MV-4-11 (cell line): ENCODE measurements at places on chromosomes 6 and 20.

DNA sequence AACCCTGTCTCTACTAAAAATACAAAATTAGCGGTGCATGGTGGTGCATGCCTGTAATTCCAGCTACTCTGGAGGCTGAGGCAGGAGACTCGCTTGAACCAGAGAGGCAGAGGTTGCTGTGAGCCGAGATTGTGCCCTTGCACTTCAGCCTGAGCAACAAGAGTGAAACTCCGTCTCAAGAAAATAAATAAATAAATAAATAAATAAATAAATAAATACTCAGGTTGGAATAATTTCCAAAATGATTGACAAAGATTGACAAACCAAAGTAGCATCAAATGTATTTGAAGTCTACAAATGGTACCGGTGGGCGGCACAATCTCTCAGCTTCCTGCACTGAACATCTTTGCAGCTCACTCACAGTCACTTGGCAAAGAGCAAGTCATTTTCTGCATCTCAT lies 144.1 kb upstream of the NRSN1 start:
- no peak for DNase-seq

GRCh38 chr6:54992789-54993188 lies 146.2 kb downstream of the FAM83B start:
- peak; percentile 1 for DNase-seq

DNA sequence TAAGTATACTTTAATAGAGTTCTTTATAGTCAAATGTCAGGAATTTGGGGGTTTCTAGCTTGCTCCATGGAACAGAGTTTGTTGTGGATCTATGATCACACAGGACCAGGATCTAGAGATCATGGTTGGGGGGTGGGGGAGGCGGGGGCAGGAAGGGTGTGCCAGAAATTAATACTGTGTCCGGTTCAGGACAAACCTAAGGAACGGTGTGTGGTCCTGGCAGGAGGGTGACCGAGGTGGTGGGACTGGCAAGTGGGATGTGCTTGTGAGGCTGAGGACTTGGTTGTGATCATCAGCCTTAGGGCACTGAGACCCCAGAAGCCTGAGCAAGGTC lies 27.9 kb downstream of the GSTA3 start:
- no peak for DNase-seq

- DNase-seq, result no peak
These were observed 323.8 kb upstream of the NOX3 start for GRCh38 chr6:155779456-155779855.

DNA sequence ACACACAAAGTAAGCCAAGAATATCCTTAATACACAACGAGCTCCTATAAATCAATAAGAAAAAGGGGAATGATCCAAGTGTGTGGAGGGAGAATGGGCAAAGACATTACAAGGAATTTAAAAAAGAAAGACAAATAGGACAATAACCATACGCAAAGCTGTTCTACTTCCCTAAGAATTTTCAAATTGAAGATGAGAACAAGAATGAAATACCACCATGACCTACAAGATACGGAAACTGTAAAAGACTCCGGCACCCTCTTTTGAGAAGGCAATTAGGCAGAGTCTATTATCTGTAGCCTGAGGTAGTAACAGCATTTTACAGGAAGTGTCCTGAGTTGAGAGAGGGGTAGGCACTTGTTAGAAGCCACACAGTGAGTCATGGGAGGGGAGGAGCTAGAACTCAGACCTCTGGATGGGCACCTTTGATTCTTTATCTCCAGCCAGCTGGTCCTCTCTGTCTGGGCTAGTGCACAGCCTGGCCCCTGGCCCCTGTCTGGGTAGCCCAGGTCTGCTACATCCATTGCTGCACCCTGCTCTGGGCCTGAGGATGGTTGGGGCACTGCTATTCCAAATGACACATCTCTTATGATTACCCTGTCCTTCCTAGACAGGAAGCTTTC lies 15.3 kb downstream of the RSPO4 start:
- DNase-seq, result peak; percentile 67

DNA sequence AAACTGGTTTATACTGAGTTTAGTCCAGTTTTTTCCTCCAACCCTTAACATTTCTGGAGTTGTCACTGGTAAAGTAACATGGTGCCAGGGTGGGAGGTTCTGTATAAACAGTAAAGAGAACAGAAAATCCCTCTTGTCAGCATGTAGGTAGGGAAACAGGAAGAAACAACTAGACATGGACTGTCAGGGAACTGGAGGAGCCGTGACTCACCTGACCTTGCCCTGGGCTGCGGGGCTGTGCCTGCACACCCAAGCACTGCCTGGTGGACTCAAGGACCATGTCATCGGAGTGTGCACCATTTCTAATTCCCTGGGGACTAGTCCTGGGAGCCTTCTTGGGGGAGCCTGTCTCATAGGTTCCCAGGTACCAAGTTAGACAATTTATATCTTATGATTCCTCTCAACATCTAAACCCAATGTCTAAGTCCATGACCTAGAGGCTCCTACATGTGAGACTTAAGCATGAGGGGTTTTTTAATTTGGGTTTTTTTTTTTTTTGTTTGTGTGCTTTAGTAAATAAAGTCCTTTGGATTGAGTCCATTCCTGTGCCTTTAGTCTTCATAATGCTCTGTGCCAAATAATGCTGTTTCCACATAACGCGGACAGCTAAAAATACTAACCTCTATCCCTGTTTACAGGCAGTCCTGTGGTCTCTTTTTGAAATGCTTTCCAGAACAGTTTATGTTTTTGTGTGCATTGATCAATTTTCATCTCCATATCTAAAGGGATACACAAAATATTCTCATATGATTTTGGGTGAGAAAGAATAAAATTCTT lies 136.9 kb upstream of the SUPT3H start:
- DNase-seq, result no peak

DNA sequence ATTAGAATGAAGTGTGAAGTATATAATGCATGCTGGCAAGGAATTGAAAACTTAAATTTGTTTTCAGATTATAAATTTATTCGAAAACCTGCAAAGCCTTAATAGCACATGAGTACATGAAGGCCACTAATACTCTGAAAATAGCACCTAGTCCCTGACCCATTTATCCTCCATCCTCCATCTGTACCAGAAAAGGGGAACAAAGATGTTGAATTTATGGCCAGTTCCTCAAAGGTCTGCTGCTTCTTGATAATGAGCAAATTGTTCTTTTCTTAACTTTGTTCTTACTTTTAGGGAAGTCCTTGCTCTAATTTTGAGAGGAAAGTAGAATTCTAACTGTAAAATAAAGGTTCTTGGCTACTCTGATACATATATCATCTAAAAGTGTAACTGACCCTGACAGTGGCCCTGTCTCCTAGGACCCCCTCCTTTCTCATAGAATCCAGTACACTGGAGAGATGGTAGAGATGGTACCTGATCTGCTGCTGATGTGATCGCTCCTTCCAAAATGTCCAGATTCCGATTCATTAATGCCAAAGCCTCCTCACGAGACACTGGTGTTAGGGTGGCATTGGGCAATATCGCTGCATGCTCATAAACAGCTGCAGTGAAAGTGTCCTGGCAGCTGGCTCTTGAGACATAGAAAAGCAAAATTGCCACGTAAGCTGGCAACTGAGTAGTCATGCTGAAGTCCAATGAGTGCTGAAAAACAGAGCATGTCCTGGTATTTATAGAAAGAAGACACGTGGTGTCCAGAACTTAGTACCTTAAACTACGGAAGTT lies at the start of gene VNN1:
Gene VNN1 (minus strand): TSS at position 704 of the 783 bp plus-strand sequence. CDS start 20 bp downstream, at position 684.
- DNase-seq, result peak; percentile 81

GRCh38 chr20:48532028-48532427 lies 295.8 kb downstream of the PREX1 start:
- no peak for DNase-seq

GRCh38 chr6:163085426-163085825 lies 329.1 kb upstream of the QKI start:
- no peak for DNase-seq

GRCh38 chr6:106133040-106133439 lies 46.9 kb downstream of the PRDM1 start:
- DNase-seq, result no peak

DNA sequence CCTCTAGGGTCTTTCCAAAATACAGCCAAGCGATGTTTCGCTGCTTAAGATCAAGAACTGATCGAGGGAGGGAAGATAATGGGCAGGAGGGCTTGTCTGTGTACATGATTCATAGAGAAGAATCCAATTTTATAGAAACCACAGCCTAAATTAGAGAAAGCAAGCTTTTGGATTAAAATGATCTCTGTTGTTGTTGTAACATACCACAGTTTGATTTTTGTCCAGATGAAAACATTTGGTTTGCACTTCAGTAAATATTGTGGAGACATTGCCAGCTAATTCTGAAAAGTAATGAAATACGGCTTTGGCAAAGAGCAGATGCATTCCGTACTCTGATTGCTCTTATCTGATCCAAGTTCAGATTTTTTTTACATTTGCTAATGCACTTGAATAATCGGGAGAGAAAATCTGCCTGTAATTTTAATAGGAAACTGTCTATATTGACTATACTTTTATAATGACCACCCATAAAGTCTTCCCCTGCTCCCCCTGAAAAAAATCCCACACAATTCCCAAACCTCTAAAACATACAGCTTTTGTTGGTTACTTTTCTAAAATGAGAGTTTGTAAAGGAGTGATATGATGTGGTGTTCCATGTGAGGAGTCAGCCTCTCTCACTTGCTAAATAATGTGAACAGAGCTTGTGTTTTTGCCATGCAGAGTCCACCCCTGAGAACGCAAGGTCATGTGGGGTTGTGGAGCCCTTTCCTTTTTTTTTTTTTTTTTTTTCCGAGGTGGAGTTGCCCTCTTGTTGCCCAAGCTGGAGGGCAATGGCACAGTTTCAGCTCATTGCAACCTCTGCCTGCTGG lies 199.9 kb downstream of the DTNBP1 start:
- no peak for DNase-seq

DNA sequence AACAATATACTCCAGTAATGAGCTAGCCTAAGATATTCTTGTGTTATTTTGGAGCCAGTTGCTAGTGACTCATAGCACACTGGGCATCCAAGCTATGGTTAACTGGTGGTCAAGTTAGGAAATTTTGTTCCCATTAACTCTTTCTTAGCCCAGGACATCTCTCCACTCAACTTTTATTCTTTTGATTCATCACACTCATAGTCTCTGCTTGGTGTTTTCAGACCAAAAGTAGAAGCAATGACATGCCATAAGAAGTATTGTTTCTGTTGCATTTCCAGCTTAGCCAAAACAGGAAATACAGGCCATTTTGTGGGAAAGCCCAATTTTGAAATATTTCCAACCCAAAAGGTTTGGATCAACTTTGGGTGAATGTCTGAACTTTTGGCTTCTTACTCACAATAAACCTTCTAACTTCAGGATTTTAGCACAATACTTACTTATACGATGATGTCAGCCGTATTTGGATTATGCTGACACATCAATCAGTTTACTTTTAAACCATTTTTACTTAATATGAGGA lies 31.6 kb upstream of the CCN2 start:
- DNase-seq, result peak; percentile 47

GRCh38 chr6:3627956-3628835 lies 123.3 kb downstream of the PXDC1 start:
- DNase-seq, result no peak

DNA sequence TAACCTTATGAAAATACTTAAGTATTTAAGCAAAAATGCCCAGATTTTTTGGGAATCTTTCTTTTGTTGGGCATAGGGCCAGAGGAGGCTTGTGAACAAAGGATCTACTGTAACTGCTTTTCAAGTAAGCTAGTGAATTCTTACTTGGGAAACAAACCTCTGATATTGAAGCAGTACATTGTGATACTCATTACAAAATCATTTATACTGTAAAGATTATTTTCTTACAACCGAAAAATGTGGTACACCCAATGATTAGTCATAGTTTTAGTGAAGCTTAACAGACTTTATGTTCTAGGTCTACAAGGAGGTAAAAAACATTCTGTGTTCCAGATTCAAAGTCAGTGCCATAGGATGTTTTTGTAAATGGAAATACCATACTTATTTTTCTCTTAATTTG lies 272.9 kb upstream of the KCNQ5 start:
- no peak for DNase-seq

DNA sequence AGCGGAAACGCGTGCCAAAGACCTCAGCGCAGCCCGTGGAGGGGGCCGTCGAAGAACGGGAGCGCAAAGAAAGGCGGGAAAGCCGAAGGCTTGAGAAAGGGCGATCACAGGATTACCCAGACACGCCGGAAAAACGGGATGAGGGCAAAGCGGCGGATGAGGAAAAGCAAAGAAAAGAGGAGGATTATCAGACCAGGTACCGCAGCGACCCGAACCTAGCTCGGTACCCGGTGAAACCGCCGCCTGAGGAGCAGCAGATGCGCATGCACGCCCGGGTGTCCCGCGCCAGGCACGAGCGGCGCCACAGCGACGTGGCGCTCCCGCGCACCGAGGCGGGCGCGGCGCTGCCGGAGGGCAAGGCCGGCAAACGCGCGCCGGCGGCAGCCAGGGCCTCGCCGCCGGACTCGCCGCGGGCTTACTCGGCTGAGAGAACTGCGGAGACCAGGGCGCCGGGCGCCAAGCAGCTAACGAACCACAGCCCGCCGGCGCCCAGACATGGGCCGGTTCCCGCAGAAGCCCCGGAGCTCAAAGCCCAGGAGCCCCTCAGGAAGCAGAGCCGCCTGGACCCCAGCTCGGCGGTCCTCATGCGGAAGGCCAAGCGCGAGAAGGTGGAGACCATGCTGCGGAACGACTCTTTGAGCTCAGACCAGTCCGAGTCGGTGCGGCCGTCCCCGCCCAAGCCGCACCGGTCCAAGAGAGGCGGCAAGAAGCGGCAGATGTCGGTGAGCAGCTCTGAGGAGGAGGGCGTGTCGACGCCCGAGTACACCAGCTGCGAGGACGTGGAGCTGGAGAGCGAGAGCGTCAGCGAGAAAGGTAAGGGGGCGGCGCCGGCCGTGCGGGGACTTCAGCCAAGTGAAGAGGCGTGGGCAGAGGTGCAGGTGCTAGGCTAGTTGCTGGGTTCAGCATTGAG lies 296.2 kb downstream of the RIMS1 start:
- no peak for DNase-seq

DNA sequence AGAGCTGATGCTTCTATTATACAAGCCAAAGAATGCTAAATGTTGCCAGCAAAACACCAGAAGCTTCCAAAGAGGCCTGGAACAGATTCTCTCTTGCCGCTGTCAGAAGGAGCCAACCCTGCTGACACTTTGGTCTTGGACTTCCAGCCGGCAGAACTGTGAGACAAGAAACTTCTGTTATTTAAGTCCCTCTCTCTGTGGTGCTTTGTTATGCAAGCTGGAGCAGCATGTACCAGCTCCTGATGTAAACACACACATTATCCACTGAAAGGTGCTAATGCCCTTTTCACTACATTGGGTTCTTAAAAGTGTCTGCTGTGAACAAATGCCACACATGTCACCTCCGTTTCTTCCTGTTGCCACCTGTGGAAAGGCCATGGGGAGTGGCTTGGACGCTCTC lies 25.9 kb upstream of the PRELID3B start:
- DNase-seq, result no peak

- peak; percentile 59 for DNase-seq
These were observed 69.2 kb upstream of the ESR1 start for GRCh38 chr6:151738267-151738666.

DNA sequence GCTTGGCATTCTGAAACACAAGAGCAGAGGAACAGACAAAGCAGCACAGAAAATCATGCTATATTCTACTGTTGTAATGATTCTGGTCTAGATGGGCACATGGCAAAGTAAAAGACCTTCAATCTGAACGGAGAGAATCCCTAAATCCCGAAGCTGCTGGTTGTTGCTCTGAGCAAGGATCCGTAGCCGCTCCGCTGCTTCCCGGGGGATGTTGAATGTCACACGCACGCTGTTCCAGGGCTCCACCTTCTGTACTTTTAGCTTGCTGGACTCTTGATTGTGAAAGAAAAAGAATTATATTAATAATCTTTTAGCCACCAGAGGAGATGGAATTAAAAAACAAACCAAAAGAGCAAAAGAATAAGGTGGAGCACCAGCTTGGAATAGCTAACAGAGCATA lies 49.3 kb downstream of the NCOA6 start:
- DNase-seq, result no peak

- DNase-seq, result peak; percentile 50
These were observed 26.0 kb downstream of the GPX6 start for GRCh38 chr6:28489366-28490204.
